ENCODE measurements at places on chromosomes 16 and 17.

- no peak for DNase-seq
Observed at GRCh38 chr17:73137376-73137775, 27.4 kb upstream of the SSTR2 start.

- DNase-seq, result no peak
Observed at GRCh38 chr16:47851146-47851545, 304.6 kb downstream of the ABCC12 start.

DNA sequence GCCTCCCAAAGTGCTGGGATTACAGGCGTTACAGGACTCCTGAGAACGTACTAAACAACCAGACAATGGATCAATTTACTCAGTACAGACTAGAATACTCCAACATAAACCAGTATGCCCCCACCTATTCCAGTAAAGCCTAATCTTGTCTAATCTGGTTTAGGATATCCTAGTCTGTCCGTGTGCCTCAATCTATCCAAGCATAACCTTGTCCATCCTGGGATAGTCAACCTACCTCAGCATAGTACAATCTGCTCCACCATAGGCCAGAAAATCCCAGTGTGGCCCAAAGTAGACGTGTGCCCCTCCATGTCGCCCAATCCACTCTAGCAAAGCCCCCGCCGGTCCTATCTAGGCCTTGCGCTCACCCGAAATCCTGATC is 625 bp downstream of the DVL2 start:
- no peak for DNase-seq

DNA sequence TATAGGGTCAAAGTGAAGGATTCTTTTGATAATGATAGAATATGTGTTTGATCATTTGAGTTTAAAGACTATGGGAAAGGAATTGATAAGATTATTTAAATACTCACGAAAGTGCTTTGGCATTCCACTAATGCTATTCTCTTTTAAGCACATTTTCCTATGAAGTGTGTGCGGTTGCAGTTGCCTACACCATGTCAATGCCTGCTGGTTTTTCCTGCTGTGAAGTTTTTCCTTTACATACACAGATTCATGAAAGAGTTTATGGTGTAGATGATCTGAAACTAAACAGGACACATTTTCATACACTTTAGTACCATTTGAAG is 78.7 kb downstream of the VMP1 start:
- DNase-seq, result no peak

DNA sequence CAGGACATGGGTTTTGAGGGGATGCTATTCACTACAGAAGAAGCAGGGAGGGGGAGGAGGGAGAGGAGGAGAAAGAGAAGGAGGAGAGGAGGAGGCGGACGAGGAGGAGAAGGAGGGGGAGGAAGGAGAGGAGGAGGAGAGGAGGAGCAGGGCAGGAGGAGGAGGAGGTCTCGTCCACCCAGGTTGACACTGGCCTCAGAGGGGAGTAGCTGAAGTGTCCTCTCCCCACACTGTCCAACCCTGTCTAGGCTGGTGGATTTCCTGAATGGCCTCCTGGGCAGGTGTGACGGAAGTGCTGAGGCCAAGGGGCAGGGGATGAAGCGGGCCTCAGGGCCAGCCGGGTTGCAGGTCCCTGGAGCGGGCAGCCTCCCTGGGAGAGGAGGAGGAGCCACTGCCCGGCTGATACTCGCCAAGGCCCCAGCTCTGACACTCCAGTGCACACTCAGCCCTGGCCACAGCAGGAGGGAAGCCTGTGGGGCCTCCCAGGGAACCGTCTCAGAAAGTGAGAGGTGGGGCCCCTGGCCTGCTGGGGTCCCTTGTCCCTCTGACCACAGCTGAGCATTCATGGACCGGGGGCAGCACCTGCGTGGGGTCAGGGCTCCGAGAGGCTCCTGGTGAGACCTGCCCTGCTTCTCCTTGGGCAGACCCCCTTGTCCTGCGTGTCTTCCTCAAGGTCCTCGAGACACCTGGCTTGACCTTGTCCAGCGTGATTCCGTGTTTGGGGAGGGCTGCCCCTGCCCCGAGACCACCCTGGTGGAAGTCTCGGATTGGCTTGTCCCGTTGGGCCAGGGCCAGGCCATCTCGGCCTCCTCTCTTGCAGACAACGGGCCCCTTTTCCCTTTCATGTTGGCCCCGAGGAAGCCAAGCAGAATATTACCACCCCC is 200.6 kb upstream of the CIBAR2 start:
- no peak for DNase-seq

- no peak for DNase-seq
Observed at GRCh38 chr16:53809088-53809932, 105.4 kb downstream of the FTO start.

GRCh38 chr16:3946604-3947180 is 66.2 kb upstream of the CREBBP start:
- no peak for DNase-seq

DNA sequence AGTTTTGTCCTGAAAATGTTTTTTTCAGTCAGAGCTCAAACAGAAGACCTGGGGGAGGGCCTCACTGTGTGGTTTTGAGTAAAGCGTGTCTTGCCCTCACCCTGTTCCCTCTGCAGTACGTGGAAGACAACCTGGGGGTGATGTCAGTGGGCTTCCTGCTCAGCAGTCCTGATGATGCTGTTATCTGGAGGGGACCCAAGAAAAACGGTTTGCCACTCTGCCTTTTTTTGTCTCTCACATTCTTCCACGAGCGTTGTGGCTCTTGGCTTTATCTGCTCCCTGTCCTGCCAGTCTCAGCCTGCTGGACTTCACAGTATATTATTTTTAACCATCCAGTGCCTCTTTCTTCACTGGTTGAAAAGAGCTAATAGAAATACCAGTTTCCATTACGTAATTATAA is 12.9 kb downstream of the NUBP1 start:
- no peak for DNase-seq

DNA sequence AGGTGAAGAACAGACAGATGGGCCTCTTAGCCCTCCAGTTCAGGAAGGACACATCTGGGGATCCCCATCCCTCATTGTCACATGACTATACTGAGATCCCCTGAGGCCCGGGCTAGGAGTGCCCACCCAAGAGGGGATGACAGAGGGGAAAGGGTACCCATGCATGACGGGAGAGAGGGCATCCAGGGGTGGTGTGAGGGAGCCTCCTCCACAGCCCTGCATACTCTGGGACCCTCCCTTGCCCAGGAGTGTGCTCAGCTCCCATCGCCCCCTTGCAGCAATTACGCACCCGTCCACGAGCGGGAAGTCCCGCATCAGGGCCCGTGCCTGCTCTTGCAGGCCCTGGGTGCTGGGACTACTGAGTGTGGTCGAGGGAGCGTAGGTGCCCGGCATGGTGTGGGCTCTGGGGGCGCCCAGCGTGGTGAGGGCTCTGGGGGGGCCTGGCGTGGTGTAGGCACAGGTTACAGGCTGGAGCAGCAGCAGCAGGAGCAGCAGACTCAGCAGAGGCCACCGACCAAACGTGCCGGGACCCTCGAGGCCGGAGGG is 6.5 kb downstream of the DPEP2 start:
- no peak for DNase-seq

- DNase-seq, result no peak
Observed at GRCh38 chr17:29569245-29569950, 897 bp downstream of the TP53I13 start.

GRCh38 chr17:50916708-50917417 is 50.7 kb upstream of the TOB1 start:
- DNase-seq, result no peak

GRCh38 chr17:48500435-48501426 is 30.1 kb downstream of the HOXB1 start:
- no peak for DNase-seq

DNA sequence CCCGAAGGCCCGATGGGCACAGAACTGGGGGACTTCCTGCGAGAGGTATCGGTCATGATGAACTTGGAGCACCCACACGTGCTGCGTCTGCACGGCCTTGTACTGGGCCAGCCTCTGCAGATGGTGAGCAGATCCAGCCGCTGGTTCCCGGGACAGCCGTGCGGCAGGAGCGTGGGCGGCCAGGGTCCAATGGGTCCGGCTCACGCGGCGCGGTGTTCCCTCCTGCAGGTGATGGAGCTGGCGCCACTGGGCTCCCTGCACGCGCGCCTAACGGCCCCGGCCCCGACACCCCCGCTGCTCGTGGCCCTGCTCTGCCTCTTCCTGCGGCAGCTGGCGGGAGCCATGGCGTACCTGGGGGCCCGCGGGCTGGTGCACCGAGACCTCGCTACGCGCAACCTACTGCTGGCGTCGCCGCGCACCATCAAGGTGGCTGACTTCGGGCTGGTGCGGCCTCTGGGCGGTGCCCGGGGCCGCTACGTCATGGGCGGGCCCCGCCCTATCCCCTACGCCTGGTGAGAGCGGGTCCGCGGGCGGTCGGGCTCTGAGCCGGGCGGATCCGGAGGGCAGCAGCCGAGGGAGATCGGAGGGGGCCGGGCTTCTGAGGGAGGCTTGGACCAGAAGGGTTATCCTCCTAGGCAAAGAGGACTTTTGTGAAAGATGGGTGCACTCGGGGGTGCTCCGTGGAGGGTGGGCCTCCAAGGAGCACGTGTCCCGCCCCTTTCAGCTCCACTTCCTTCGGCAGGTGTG is 3.0 kb downstream of the TNK1 start:
- peak; percentile 62 for DNase-seq

- no peak for DNase-seq
Observed at GRCh38 chr16:85800321-85800669, 800 bp downstream of the COX4I1 start.

DNA sequence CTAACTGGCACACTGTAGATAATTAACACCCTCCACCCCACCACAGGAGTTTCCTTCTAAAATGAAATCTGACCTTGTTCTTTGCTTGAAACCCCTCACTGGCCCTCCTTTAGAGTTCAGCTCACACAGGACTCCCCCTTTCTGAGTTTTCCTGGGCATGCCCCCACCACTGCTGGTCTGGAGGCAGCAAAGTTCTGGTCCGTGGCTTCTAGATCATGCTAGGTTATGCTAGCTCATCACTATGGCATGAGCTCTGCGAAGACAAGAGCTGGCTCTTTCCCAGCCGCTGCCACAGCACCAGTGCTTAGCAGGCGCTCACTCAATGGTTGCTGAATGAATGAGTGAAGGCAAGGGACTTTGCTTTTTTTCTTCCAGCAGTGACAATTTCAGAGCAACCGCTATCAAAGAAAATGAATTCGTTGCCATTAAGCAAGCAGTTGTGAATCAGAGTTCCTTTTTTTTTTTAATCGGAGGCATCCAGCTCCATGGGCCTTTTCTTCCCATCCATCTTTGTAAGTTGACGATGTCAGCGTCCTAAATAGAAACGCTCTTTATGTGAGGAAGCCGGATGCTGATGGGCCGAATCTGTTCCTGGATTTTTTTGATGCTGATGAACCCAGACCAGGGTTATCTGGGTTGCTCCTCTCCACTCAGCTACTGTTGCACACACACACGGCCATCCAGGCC is 80.8 kb upstream of the NOL11 start:
- no peak for DNase-seq

GRCh38 chr16:85752511-85753420 is 1.9 kb upstream of the C16orf74 start:
- no peak for DNase-seq
